ENCODE measurements at places on chromosomes 2 and 18. TPM values are rescaled to one million over a fixed set of nuclear protein-coding genes. Genes with fewer than 3 reads are reported as not detected.

INHA gene
- 9.1 TPM for total RNA-seq

WNT6 gene
- 0.33 TPM for total RNA-seq

MRPL33 gene
- 81.9 TPM for total RNA-seq

COL5A2 gene
- 0.55 TPM for total RNA-seq

SPDYA gene
- total RNA-seq: 1.9 TPM

SOX11 gene
- not detected for total RNA-seq

TUBA3E gene
- total RNA-seq: not detected

INO80C gene
- 23.9 TPM for total RNA-seq

Data from PC-9 (cell line).